Activated T-cell treated with anti-CD3 and anti-CD28 coated beads, Interleukin-2, amount 50 U/mL, for 72 hours (primary cell): ENCODE measurements at places on chromosomes 3 and 15. TPM values are rescaled to one million over a fixed set of nuclear protein-coding genes. Genes with fewer than 3 reads are reported as not detected.
A peak's percentile ranks its signal among the peaks of the same experiment; 100 is the strongest.

ADGRG7 gene
- total RNA-seq: not detected

RBP2 gene
- not detected for total RNA-seq

- no peak for DNase-seq
Measured at GRCh38 chr3:31767920-31768319, 213.1 kb downstream of the OSBPL10 start.

SLC51B gene
- total RNA-seq: not detected

CFAP92 gene
- 1.1 TPM for total RNA-seq

FAIM gene
- total RNA-seq: 7.5 TPM

GRCh38 chr3:177754508-177754921 lies 557.2 kb upstream of the TBL1XR1 start:
- DNase-seq: no peak

PIGZ gene
- 1.7 TPM for total RNA-seq

SMCO1 gene
- not detected for total RNA-seq

GRCh38 chr3:88025001-88025552 lies 33.7 kb downstream of the CGGBP1 start:
- no peak for DNase-seq

DNA sequence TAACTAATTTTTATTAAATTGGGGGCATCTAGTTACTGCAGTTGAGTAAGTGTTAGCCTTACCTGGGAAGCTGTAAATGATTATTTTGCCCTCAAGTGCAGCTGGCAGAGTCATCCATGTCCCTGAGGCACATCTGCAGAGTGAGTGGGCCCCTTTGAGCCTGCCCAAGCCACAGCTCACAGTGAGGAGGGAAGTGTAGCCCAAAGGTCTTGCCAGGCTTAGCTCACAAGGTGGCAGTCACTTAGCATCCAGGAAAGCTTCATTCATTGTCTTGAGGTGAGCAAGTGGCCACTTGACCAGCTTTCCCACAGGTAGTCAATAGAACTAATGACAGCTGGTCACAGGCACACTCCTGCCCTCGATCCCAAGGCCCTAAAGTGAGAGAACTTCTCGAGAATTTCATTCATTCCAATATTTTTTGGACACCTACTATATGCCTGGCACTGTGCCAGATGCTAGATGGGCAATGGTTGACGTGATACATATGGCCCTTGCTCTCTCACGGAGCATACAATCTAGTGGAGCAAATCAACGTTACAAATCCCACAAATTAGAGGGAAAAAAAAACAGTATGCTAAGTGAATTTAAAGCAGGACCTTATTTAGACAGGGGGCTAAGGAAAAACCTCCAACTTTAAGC lies 163.3 kb upstream of the IL12A start:
- DNase-seq: no peak

- no peak for DNase-seq
Measured at GRCh38 chr3:191085091-191085490, 114.0 kb upstream of the OSTN start.

DNA sequence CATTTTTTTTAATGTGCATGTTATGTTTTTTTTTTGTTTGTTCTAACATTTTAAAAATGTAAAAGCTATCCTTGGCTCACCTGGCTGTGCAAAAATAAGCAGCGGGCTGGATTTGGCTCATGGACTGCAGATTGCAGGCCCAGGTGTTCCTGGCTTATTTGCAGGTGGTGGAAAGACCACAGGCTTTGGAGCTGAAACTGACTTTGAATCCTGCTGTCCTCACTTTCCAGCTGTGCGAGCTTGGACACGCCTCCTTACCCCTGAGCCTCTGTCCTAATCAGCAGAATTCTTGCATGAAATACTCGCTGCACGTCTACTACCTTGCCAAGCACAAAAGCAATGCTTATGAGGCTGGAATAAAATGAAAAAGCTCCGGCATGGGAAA lies 188.7 kb upstream of the TPM1 start:
- no peak for DNase-seq

DGKG gene
- total RNA-seq: 0.42 TPM

- DNase-seq: no peak
Measured at GRCh38 chr3:118742760-118743159, 291.9 kb downstream of the IGSF11 start.

FBLN2 gene
- 0.49 TPM for total RNA-seq

GRCh38 chr3:37455181-37455580 lies 280.8 kb upstream of the LRRFIP2 start:
- DNase-seq: no peak

TXNRD3 gene
- 2.9 TPM for total RNA-seq

GRCh38 chr3:58567251-58567515 lies 10.0 kb downstream of the FAM107A start:
- no peak for DNase-seq

DNA sequence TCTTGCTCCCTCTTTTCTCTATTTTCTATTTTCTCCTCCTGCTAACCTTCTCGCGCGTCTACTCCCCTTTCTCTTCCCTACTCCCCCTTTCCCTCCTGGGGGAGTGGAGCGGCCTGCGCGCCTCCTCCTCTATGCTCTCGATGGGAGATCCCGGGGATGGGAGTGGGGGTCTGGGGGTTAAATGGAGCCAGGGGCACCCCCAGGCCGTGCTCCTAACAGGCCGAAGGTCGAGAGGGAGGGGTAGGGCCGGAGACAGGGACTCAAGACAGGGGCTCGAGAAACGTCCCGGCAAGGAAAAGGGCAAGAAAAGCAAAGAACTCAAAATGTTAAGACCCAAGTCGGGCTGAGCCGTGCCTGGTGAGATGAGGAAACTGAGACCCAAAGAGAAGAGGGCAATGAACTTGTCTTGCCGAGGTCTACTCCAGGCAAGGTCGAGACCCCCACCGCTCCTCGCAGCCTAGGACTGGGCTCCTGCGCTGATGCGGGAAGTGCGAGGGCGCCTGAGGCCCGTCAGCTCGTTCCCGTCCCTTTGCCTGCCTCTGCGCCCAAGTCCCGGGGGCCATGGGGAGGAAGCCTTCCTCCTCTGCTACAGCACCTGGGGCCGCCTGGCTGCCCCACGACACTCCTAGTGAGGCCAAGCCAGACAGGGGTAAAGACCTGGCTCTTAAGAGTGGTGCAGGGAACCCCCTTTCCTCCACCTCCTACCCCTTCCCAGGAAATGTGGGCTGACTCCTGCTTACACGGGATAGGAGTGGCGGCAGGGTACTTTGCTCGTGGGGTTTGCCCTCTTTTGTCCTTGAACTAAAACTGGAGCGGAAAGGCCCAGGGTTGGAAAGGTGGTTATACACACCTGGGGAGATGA lies 770 bp upstream of the MEGF11 start:
- no peak for DNase-seq

DNA sequence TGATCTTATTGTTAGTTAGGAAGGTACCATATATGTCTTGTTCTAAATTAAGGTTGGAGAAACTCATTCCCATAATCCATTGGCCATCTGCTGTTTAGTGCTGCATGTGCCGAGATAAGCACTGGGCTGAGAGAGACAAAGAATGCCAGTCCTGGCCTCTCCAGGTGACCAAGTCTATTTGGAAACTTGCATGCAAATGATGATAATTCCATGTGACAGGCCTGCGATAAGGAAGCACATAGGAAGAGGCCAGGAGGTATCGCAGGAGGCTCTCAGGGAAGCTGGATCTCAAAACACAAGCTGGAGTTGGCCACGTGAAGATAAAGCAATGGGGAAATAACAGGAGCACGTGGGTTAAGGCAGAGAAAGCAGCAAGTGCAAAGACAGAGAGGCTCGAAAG lies 39.7 kb downstream of the MYO5C start:
- DNase-seq: no peak

GRCh38 chr3:172260381-172260780 lies 187.9 kb downstream of the GHSR start:
- DNase-seq: no peak

- no peak for DNase-seq
Measured at GRCh38 chr3:153590051-153590450, 428.0 kb downstream of the RAP2B start.

FAM81A gene
- total RNA-seq: 0.21 TPM

GRCh38 chr3:41424543-41425300 lies 225.4 kb downstream of the CTNNB1 start:
- no peak for DNase-seq

- peak; percentile 12 for DNase-seq
Measured at GRCh38 chr15:57861034-57861638, 154.6 kb downstream of the POLR2M start.

- no peak for DNase-seq
Measured at GRCh38 chr3:176631165-176631564, 566.1 kb downstream of the TBL1XR1 start.

GRCh38 chr3:133703915-133704314 lies 42.2 kb upstream of the TOPBP1 start:
- DNase-seq: no peak

ECT2 gene
- 46.3 TPM for total RNA-seq

LRRC34 gene
- total RNA-seq: 6.3 TPM

DNA sequence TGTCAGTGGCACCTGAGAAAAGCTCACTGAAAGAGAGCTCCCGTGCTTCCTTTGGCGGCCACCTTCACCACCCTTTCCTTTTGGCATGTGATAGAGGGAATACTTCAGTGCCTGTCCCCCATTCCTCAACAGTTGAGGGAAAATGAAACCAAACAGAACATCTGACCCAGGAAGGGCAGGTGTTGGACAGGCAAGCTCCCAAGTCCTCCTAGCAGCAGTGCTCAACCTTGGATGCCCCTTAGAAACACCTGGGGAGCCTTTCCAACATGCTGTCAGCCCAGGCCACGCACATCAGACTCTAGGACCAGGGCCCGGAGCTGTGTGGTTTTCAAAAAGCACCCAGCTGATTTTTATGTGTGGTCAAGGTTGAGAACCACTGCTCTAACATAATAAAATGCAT lies 22.4 kb downstream of the LDHAL6B start:
- no peak for DNase-seq

CNTN3 gene
- total RNA-seq: not detected

DNA sequence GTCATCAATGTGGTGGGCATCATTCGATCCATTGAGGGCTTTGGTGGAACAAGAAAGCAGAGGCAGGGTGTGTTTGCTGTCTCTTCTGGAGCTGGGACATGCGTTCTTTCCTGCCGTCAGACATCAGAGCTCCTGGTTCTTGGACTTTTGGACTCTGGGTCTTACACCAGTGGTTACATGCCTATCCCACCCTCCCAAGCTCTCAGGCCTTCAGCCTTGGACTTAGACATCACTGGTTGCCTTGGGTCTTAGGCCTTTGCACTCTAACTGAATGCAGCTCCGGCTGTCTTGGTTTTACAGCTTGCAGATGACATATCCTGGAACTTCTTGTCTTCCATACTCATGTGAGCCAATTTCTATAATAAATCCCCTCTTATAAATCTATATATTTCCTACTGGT lies 8.1 kb upstream of the MASP1 start:
- no peak for DNase-seq

CAMK2N2 gene
- total RNA-seq: 0.24 TPM
